Occipital lobe (tissue), 3 donors: ENCODE measurements at places on chromosomes 12 and 14.

GRCh38 chr12:104218935-104219334 is 3.4 kb downstream of the TXNRD1 start:
- no peak for DNase-seq

DNA sequence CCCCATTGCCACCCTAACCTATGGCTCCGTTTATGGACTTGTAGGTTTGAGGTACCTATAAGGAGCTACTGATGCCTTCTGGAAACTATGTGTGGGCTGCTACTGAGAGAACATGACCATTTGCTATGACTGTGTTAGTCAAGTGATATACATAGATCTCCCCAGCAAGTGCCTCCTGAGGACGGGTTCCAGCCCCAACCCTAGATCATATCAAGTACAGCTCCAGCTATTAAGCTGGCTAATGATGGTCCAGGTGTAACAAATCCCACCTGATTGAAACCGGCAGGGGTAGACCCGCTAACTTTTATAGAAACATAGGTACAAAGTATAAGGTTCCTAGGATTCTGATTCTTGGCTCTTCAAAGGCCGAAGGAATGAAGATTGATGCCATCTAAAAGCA is 23.7 kb downstream of the NINJ2 start:
- no peak for DNase-seq

DNA sequence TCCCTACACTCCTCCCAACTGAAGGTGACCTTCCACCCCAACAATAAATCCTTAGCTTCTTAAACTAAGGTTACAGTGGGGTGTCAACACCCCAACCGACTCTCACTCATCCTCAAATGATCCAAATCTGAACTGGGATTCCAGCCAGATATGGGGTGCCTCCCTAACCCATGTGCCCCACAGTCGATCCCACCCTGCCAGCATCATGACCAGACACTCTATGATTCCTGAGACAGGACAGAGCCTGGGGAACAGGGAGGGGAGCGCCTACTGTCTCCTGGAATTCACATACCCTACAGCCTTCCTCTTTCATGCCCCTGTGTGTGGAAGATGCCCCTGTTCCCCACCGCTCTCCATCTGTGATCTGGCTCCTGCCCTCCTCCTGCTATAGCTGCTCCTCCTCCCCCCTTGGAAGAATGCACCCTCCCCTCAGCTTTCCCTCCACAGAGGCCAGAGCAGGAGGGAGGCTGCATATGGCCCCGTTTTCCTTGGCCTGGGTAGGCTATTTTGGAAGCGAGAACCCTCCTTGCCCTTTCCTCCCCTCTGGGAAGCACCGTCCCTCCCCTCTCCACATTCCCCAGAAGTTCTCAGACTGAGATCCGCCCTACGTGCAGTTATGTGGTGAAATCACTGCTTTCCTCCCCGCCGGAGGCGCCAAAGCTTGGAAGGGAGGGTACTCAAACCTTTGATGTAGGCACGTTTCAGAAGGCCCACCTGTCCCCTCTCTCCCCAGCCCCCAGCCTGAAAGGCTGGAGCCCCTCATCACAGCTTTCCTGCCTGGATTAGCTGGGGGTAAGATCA is 48.0 kb downstream of the SMUG1 start:
- no peak for DNase-seq

DNA sequence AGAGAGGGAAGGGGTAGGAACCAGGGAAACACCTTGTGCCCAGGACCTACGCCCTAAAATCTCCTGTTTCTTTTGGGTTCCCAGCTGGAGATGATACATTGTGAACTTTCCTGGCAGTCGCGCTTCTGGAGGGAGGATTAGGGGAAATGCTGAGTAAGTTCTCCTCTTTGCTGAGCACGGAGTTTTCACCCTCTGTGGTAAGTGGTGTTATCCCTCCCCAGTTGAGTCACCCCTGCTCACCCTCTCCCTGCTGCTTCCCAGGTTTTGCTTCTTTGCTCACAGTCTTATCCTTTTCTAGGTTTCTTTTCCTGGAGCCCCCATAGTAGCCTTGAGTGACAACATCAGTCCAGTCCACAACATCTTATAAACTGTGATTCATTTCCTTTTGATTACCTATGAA is 789.1 kb downstream of the TMEM121 start:
- DNase-seq: no peak

DNA sequence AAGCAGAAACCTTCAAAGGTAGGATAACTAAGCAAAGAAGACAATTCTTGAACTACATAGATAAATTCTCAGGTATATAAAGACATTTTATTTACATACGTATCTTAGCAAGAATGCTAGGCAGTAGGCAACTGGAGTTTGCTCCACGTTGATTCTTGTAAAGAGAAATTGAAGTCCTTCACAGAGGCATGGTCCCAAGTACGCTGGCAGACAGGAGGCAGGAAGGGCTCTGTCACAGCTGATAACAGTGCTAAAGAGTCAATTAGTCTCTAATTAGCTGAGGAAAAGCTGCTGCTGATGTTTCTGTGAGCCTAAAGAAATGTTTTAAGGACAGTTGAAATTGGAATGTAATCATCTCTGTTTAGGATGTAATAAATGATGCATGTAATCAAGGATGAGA is 146.8 kb downstream of the METTL25 start:
- no peak for DNase-seq
